ENCODE measurements at places on chromosomes 3 and 15.

DNA sequence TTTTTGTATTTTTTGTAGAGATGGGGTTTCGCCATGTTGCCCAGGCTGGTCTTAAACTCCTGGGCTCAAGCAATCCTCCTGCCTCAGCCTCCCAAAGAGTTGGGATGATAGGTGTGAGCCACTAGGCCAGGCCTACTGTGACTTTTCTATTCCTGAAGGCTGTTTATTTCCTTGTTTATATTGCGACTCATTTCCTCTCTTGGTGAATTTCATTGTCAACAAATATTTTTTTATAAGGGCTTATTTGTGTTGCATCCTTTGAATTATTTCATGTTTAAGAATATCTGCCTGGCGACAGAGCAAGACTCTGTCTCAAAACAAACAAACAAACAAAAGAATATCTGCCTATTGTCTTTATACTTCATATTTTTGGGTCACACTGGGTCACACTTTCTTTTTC, 29.4 kb upstream of the MCCC1 start:
- no peak for DNase-seq

DNA sequence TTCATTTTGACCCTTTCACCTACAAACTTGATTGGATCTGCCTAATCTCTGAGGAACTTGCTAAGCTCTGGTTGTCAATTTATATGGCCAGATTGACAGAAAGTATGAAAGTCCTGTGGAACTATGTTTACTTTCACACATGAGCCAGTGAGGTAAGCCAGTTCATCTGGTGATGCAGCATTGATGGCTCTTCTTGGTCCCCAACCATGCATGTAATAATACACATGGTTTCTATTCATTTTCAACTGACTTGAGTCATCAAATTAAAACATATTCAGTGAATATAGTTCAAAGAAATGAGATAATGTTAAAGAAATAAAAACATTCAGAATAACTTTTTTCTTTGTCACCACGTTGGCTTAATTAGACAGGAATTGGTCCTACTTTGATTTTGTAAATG, 336.1 kb upstream of the THBS1 start:
- no peak for DNase-seq

DNA sequence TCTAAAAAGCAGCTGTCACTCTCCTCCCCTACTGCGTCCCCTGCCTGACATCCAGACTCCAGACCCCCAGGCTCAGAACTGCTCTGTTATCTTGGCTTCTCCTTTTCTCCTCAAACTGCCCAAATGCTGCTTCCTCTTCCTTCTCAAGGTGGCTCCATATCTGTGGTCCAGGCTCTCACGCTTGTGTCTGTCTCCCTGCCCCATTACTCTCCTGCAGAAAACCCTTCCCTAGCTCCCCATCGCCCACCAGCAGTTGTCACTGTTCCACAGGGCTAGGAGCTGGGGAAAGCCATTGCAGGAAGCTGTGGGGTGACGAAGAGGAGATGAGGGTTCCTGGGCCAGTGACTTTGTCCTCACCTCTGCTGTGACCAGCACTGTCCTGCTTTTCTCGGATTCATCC, 30.7 kb upstream of the CGNL1 start:
- no peak for DNase-seq

DNA sequence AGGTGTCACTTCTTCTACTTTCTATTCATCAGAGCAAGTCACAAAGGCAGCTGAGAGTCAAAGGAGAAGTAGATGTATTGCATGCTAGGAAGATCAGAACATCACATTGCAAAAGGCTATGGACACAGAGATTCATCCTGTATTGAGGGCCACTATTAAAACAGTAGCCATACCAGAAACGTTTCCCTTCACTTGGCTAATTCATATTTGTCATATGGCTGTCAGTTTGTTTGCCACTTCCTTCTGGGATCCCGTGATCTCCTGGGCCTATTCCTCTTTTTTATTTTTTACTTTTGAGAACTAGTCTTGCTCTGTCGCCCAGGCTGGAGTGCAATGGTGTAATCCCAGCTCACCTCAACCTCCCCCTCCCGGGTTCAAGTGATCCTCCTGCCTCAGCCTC, 184.0 kb upstream of the SATB1 start:
- no peak for DNase-seq

- DNase-seq = no peak
These were observed 87.7 kb downstream of the NEO1 start for GRCh38 chr15:73139744-73140553.

GRCh38 chr3:111823341-111823855, 35.7 kb upstream of the PHLDB2 start:
- DNase-seq = no peak

DNA sequence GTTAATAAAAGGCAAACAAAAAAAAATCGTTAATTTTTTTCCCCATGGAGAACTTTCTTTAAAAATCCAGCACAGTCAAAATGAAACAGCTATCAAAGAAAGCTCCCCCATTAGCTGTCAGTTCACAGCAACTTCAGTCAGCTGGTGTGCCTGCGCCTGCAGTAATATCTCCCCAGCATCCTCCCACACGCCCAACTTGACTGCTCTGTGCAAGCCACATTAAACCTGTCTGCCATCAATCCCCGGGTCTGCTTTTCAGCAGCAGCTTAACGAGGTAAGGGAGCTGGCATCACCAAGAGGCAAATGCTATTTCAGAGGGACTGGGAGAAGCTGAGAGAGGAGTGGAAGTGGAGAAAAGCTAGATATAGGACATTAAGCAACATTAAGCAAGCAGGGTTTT, 337.5 kb downstream of the GAP43 start:
- DNase-seq = no peak

GRCh38 chr3:50375258-50375931, 16.1 kb upstream of the TMEM115 start:
- no peak for DNase-seq

GRCh38 chr3:129326138-129326537, 47.5 kb downstream of the HMCES start:
- no peak for DNase-seq

DNA sequence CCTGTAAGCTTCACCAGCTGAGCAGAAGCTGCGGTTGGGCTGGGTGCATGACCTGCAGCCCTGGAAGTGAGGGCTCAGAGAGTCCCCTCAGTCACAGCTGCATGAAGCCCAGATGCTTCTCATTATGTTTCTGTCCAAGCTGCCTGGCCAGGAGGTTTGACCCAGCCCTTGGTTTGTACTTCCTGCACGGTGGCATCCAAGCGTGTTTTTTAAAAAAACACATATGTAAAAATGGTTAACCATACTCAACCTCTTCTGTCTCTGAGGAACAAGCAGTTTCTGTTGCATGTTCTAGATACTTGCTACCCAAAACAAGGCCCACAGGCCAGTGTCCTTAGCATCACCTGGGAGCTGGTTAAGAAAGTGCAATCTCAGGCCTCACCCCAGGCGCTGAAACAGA, 76.0 kb upstream of the ATP10A start:
- no peak for DNase-seq

DNA sequence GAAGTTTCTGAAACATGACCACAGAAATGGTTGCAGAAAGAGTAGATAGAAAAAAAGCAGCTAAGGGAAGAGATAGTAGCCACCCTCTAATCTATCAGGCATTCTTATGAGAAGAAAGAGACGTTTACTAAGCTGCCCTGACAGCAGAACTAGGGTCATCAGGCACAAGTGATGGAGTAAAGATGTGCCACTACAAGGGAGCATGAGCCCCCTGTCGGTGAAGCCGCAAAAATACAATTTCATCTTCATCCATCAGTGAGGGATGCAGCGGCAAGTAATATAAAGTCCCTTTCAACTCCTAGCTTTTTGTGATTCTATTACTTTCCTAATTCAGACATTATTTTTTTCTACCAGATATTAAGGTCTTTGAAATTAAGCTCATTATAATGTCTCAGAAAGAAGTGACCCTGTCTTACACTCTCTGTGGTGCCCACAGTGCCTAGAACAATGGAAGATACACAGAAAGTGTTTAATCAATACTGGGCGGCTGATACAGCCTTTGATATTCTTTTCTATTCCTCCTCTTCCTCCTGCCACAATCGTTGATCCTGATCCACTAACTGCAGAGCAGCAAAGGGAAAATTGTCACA, 651.6 kb downstream of the NTRK3 start:
- DNase-seq = no peak

DNA sequence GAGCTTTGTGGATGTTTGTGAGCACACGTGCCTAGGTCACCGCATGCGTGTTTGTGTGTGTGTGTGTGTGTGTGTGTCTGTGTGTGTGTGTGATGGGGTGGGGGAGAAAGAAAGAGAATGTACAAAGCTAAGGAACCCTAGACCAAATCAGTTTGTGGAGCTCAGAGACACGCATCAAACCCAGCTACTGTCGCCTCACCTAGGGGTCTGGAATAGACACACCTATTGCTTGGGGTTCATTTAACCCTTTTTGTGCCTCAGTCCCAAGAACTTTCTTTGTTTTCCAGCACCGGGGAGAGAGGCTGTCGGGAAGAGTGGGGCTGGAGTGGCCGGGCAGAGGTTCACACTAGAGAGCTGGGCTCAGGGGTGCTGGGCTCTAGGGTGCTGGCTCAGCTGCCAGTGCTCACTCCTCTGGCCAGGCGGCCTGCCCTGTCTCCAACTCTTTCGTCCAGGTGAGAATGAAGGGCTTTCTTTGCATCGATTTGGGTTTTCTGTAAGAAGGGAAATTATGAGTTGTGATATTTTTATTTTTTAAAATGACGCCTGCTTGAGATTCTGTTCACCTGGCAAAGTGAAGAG, 221.6 kb downstream of the MEIS2 start:
- DNase-seq = no peak

DNA sequence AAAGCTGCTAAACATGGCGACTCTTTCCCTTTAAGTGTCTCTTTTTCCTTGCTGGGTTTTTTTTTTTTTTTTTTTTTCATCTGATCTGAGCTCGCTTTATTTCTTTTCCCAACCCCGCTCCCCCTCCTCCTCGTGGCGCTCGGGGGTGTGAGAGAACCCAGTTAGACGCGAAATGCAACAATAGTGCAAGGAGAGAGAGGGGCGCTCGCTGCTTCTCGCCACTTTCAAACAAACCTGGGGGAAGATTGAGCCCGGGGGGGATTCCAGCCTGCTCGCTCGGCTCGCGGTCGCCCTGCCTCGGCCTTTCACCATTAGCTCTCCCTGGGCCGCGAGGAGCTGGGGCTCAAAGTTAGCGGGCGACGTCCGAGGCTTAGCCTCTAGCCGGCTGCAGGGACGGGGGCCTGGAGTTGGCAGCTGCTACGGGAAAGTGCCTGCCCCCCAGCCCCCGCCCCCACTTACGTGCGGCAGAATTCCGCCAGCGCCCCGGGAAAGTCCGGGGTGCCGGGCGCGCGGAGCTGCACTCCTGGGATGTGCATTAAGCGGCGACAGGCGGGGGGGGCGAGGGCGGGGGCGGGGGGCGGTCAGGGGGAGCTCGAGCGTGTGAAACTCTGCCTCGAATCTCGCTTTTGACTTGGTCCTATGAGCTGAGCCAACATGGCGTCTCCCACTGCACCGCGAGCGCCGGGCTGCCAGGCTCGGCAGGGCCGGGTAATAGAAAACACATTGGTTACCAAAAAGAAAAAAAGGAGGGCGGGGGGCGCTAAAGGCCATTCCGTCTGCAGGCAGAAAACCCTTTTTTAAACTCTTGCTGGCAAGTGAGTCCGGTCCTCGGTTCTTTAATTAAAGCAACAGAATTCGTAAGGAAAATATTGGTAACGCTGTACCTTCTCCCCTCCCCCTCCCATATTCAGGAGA, 10.4 kb downstream of the NR2F2 start:
- DNase-seq = no peak

GRCh38 chr3:136250903-136251460, 842 bp downstream of the PCCB start:
- DNase-seq = no peak

DNA sequence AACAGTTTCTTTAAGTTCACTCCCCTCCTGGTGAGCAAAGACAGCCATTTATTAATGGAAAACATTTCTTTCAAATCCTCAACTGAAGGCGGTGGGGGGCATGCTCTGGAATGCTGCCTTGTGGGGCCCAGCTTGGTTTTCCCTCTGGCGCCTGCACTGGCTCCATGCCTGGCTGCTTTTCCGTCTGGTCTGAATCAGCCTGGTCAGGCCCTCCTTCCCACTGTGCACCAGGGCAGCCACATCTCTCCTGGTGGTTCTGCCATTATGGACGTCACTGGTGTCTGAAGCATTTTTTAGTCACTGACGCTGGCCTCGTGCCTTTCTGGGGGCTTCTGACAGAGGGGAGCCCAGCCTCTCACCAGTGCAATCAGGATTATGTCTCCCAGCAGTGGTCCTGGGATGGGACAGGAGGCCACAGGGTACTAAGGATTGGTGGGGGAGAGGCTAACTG, 57.6 kb upstream of the APEH start:
- DNase-seq = no peak

- no peak for DNase-seq
These were observed 8.2 kb downstream of the OSBPL11 start for GRCh38 chr3:125587039-125587648.

- DNase-seq = no peak
These were observed 66.2 kb downstream of the MAP4 start for GRCh38 chr3:47949979-47950378.

GRCh38 chr3:71428841-71429596, 154.5 kb downstream of the FOXP1 start:
- DNase-seq = no peak

GRCh38 chr3:30675006-30675405, 68.6 kb downstream of the TGFBR2 start:
- DNase-seq = no peak

- DNase-seq = no peak
These were observed 226.9 kb downstream of the CACNA2D3 start for GRCh38 chr3:54349231-54349652.

DNA sequence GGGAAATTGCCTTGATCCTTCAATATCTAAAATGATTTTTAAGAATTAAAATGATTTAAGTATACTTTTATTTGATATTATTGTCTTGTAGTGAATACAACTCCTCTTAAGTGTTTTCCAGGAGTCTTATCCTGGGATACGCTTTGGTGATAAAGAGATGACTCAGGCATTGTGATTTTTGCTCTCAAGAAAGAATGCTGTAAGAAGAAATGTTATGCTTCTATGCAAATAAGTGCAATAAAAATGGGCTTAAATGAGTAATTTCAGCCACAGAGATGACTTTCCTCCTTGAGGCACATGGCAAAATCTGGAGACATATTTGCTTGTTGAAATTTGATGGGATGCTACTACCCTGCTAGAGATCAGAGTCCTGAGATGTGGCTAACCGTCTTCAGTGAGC, 358.6 kb upstream of the BCHE start:
- no peak for DNase-seq

DNA sequence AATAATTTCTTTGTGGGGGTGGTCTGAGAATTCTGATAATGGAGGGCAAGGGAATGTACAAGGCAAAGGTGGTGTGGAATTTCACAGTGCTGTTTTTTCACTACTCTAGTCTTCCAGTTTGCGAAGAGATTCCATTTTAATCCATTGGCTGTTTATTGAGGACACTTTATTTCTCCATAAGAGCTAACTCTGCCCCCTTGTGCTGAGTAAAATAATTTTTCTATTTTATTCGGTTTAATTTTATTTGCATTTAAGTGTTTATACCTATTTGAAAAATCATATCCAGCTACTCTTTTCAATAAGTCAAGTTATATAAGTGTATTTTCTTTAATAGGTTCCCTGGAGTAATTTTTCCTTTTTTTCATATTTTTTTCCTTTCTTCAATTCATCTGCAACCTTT, 840.1 kb downstream of the TUSC7 start:
- DNase-seq = no peak

- no peak for DNase-seq
These were observed 307.8 kb downstream of the GABRG3 start for GRCh38 chr15:27278761-27279160.

All from stimulated activated CD8-positive, alpha-beta memory T cell treated with anti-CD3 and anti-CD28 coated beads, Interleukin-7, amount 100 ng/mL, for 1 hour (primary cell).